DMS79 (cell line): ENCODE measurements at places on chromosomes 2 and 18.

DNA sequence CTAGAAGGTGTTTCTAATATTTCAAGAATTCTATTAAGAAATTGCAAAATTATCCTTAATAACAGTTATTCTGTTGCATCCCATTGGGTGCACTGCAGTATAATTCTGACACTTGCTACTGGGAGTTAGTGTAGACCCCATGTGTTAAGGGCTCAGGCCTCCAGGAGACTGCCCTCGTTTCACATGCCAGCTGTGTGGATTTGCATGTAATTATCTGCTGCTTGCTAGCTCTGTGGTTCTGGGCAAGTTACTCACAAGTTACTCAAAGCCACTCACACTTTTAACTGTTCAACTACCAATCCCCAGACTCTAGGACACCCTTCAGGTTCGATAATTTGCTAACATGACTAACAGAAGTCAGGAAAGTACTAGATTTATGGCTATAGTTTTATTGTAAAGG is 38.6 kb downstream of the ST6GAL2 start:
- no peak for DNase-seq

DNA sequence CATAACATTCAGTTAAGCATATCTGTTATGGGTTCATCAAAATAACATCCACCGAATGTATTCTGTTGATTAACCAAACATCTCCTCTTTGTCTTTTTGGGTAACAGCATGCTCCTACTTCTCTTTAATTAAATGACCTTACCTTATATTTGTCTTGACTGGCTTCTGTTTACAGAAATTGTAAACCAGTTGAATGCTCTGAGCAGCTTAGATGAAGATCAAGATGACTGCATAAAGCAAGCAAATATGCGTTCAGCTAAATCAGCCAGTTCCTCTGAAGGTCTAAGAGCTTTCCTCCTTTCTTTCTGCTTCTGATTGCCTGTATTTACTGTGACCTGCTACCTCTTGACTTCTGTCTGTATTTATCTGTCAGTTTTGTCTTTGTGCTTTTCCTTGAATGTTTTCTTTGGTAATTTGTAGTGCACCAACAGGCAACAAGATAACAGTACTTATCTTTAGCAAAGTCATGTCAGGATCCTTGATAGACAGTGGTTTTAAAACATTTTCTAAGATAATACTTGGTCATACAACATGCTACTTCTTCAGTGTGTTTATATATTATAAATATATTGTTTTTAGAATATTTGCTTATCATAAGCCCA is 152.8 kb downstream of the EHBP1 start:
- DNase-seq, result no peak

- no peak for DNase-seq
Measured at GRCh38 chr2:3406501-3406900, 27.0 kb downstream of the TRAPPC12 start.

- no peak for DNase-seq
Measured at GRCh38 chr18:65955747-65956146, 204.9 kb downstream of the CDH7 start.

DNA sequence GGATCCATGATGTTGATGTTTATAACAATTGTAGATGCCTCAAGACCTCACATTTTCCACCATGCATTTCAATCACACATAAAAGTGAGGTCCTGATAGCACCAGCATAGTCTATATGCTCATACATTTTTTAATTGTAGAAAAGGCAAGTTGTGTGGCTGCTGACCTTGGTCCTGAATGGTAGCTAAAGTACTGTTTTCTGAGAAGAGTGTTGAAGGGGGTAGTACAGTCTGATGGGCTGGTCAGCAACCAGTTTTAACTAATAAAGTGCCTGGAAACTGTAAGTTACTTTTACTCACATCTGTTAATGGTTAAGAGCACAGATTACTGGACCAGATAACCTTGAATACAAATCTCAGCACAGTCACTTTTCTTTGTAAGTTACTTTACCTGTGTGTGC is 15.9 kb downstream of the ZNF638 start:
- DNase-seq, result no peak

DNA sequence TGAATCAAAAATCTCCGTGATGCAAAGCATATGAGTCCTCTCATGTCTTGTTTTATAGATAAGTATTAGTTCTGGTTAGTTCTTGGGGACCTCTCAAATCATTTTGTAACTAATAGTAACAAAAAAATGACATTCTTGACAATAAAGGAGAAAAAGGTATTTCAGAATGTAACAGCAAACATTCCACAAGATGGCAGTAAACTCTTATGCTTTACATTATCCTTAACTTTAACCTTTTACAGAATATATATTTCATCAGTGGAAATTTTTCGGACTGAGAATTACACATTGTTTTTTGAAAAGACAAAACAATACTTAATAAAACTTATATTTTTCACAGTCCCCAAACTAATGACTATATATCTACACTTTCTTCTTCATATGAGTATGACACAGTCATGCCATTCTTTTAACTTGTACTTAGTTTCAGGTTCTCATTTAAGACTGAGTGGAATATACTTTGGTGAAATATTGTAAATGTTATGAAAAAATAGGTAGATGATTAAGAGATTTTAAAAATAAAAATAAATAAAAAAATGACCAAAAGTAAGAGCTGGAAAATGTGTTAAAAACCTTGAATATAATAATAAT is 142.9 kb upstream of the NXPH2 start:
- no peak for DNase-seq

GRCh38 chr2:42744545-42745082 is 19.3 kb downstream of the OXER1 start:
- DNase-seq, result no peak

- DNase-seq, result no peak
Measured at GRCh38 chr2:233059797-233060500, at the start of gene INPP5D. INPP5D (plus strand) TSS chr2:233060342; CDS start chr2:233060479, 137 bp downstream.

- no peak for DNase-seq
Measured at GRCh38 chr18:70284976-70285620, 3.7 kb upstream of the SOCS6 start.
